NCI-H748 treated with DMSO at 0.1 percent for 48 hours (cell line): ENCODE measurements at places on chromosomes 12 and 14.

- no peak for DNase-seq
These were observed 89.5 kb upstream of the MANSC4 start for GRCh38 chr12:27869567-27869966.

DNA sequence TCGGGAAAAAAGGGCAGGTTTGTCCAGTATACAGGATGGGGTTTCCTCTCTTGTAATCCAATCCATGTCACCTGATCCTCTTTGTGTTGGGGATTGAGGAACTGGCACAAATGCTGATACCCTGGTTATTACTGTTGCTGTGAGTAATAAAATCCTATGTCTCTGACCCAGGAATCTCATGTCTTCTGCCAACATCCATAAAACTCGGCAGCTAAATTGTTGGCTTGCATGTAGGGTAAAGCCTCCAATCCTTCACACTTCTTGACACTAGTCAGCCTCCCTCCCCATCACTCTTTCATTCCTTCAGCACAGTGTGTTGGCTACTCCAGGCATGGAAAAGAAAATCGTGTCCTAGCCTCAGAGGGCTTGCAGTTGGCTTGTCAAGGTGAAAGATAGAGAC, 9.2 kb upstream of the NOS1 start:
- no peak for DNase-seq

- DNase-seq = no peak
These were observed 8.7 kb upstream of the FGD4 start for GRCh38 chr12:32390572-32391219.

GRCh38 chr14:100530270-100531072, 56.7 kb downstream of the BEGAIN start:
- no peak for DNase-seq

GRCh38 chr12:108768591-108769500, 37.5 kb upstream of the CORO1C start:
- no peak for DNase-seq

DNA sequence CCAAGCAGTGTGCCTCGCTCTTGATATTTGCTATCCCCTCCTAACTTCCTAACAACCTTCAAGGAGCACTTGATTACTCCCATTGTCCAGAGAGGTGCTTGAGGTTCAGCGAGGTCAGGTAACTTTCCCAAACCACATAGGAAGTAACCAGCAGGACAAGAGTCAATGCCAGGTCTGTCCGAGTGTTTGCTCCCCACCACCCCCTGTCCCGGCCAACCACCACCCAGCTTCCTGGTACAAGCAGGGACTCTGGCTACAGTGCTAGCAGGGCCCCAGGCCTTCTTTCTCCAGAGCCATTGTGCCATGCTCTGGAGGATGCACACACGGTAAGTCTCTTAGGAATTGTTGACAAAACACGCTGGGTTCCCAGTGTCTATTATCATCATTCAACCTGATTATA, 49.2 kb downstream of the SYNE3 start:
- no peak for DNase-seq

- DNase-seq = no peak
These were observed 32.8 kb downstream of the CCNK start for GRCh38 chr14:99513946-99514551.
